ENCODE measurements at places on chromosomes 16 and 17. TPM values are rescaled to one million over a fixed set of nuclear protein-coding genes. Genes with fewer than 3 reads are reported as not detected.

DNA sequence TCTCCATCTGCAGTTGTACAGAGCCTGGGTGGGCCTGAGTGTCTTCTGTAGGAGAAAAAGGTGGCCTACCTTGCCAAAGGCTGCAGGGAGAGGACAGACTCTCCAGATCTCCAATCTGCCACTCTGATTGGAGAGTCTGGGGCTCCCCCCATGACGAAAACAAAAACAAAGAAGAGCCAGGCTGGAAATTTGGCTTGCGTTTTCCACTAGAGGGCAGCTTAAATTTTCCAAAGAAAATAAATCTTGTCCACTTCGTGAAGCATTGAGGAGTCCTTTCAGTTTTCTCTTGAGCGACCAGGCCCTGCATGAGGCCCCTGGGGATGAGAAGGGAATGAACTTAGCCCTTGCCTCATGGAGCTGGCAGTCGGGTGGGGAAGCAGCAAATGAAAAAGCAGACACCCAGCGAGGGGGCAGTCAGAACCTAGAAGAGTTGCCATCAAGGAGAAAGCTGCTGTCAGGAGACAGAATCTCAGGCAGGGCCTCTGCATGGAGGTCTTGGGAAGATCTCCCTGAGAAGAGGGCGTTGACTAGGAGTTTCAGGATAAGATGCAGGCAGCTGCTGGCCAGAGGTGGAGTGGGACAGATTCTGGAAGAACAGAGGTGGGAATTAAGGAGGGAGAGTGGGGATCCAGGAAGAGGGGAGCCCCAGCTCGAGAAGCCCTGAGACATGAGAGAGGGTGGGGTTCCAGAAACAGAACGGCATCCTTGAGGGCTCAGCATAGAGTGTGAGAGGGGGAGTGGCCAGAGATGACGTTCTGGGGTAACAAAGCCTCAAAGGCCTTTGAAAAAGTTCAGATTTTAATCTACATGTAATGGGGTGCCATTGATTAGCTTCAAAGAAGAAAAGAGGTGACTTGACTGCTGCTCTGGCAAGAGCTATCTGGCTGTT, 8.4 kb upstream of the SHCBP1 start:
- peak; percentile 38 for DNase-seq

DNA sequence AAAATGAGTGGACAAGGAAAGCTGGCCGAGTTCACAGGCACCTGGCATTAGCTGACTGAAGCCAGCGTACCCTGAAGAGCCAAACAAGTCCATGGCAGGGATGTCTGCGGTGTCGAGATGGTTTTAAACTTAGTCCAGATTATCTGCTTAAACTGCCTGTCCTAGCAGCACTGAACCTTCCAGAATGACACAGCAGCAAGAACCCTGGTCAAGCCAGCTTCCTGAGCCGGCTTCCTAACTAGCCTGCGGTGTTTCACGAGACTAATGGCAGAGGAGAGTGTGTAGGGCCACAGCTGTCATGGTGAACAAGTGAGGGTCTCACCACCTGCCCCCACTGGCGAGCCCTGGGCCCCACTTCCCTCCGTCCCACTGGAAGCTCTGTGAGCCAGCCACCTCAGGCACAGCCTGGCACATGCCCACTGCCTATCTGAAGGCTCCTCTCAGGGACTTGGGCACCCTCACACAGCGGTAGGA, 28.8 kb upstream of the MTSS2 start:
- no peak for DNase-seq

KRTAP2-3 gene
- not detected for total RNA-seq

HEXIM1 gene
- 4.9 TPM for total RNA-seq

NPTX1 gene
- 0.13 TPM for total RNA-seq

P2RX5 gene
- 0.77 TPM for total RNA-seq

PIPOX gene
- total RNA-seq = 1.2 TPM

DNA sequence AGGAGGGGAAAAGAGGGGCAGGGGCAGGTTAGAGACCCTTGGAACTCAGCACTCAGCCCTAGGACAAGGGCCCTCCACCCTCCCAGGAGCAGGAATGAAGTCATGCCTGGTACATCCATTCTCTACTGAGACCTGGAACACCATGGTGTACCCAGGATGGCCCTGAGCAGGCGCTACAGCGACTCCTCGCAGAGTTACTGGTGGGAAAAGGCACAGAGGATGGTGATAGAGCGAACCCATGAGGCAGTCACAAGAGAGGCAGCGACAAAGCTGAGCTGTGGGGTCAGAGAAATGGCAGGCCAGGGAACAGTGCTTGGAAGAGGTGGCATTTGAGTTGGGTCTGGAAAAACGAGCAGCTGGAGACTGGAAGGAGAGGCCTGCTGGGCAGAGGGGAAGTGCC, 37.5 kb downstream of the SRCIN1 start:
- no peak for DNase-seq

DNA sequence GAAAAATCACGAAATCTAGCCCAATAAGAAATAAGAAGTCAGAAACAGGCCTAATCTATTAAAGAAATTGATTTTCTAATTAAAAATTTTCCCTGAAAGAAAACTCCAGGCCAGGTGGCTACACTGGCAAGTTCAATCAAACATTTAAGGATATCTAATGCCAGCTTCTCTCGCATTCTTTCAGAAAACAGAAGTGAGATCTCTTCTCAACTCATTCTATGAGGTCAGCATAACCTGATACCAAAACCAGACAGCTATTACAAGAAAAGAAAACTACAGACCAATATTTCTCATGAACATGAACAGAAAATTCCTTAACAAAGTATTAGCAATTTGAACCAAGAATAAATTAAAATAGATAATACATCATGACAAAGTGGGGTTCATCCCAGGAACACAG, 52.4 kb downstream of the AXIN2 start:
- no peak for DNase-seq

FBXL16 gene
- under 0.01 TPM for total RNA-seq

TP53TG3B gene
- total RNA-seq = not detected

- peak; percentile 32 for DNase-seq
Measured at GRCh38 chr17:41697122-41697962, 8.7 kb downstream of the EIF1 start.

GRCh38 chr17:81050645-81051625, 16.0 kb downstream of the BAIAP2 start:
- DNase-seq = no peak

IL34 gene
- 4.9 TPM for total RNA-seq

KRTAP3-1 gene
- not detected for total RNA-seq

DPEP1 gene
- 0.13 TPM for total RNA-seq

DNA sequence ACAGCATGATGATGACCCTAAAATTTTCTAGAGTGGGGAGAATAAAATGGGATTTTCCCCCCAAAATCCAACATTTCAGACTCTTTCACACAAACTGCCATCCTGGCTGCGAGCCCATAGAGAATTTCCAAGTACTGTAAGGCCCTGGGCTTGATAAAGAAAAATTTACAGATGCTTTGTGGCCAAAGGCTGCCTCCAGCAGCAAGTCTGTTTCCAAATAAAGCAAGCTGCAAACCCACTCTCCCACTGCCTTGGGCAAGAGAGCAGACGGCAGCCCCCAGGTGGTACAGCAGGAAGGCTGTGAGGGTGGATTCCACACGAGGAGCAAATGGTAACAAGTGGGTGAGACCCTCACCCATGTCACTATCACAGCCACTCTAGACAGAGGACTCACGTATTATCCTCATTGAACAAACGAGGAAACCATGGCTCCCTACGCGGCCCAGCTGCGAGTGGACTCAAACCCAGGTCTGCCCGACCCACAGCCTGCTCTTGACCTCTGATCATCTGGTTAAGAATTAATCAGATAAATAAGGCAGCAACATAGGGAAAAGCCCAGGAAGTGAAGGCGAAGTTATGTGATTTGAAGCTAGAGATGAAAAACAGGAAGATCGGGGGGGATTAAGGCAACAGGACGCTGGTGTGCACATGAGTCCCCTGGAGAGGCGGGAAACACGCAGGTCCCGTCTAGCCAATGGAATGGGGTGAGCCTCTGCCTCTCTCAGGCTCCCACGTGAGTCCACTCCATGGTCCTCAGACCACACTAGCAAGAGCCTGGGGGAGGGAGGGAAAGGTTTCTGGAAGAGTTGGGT, 37.4 kb downstream of the AXIN2 start:
- DNase-seq = no peak

DNA sequence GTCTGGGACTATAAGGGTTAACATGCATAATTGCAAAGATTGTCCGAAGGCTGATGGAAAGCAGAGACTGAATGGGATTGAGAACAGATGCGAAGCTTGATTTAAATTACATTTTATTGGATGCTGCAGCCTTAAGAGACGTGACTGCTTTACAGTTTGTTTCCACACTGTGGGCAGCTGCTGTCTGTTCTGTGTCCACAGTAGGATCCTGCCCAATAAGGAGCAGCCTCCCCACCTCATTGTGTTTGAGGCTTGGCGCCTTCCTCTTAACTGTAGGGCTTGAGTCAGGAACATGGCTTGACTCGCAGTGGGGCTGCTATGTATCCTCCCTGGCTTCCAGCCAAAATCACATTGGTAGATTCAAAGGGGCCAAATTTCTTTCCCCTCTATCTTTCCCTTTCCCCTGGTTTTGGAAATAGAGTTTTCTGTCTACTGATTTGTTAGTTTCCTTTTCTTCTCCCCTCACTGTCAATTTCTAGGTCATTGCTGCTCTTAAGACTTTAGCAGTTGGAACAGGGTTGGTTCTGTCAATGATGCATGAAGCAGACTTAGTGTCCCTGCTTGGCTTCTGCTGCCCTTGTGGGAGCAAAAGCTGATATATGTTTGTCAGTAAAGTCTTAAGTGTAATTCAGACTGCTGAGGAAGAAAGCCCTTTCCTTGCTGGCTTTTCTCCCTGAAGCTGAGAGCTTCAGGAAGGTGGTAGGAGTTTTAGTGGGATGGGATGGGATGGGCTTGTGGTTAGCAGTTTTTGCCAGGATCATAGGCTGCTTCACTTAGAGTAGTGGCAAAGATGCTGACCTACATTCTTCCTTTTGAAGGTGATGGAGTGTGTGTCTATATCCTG, 5.0 kb upstream of the RARA start:
- peak; percentile 52 for DNase-seq

HNF1B gene
- not detected for total RNA-seq

- no peak for DNase-seq
Measured at GRCh38 chr17:292531-293382, 59.9 kb downstream of the RPH3AL start.

DNA sequence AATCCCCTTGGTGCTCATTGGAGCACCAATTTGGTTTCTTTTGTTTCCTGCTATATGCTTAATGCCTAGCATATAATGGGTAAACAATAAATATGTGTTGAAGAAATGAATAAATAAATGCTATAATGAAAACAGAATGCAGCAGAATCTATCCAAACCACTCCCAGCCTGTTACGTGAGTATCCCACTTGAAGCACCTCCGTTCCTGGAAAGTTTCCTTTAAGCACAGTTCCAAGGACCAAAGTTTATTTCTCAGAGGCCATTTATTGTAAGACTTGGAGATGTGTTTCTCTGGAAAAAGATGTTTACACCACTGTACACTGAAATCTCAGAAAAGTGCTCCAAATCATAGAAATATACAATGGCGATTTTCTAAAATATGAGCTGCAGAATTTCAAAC, 187.0 kb downstream of the SOX9 start:
- DNase-seq = no peak

HOXB4 gene
- 0.90 TPM for total RNA-seq

- DNase-seq = no peak
Measured at GRCh38 chr17:41803049-41804020, 8.4 kb downstream of the P3H4 start.

ZG16 gene
- total RNA-seq = not detected

DNA sequence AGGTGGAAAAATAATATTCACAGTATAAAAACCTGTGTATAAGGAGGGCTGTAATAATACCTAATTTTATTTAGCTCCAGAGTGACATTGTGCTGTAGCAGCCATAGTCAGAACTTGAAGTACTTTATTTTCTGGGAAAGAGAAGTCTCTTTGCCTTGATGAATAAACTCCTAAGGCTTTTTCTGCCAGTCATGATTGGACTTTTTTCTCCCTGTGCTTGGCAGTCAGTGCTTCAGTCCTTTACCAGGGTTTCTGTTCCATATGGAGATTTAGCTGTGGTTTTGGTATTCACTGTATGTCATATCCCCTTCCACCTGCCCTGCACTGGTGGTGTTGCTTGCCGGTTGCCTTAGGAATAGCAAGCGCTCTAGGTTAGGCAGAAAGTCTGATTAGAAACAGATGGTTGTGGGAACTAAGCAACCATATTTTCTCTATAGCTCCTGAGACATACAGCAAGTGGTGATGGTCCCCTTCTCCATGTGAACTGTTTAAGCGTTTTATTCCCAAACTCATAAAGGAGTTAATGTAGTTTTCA, 24.7 kb downstream of the DDX42 start:
- no peak for DNase-seq

DNA sequence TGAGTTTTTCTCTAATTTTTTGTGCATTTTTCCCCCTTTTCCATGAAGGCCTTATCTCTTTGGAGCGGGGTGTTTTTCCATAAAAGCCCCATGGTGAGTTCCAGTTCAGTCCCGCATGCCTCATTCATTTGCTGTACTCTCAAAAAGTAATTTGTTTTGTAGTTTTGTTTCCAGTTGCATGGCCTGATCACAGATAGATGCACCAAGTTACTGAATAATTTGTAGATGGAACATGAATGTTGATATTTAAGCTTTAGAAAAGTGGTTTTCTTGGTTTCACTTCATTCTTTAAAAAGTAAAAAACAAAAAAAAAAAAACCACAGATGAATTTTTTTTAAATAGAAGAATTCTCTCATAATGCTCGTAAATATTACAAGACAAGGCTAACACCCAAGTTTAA, 349.2 kb downstream of the BCAS3 start:
- DNase-seq = no peak

NPIPA2 gene
- not detected for total RNA-seq

CRYBA1 gene
- total RNA-seq = not detected

GCGR gene
- not detected for total RNA-seq

GRCh38 chr17:38361694-38362465, 10.2 kb downstream of the SOCS7 start:
- DNase-seq = no peak

PRR29 gene
- 0.51 TPM for total RNA-seq

- no peak for DNase-seq
Measured at GRCh38 chr16:65634291-65634690, 512.4 kb upstream of the CDH11 start.

DNA sequence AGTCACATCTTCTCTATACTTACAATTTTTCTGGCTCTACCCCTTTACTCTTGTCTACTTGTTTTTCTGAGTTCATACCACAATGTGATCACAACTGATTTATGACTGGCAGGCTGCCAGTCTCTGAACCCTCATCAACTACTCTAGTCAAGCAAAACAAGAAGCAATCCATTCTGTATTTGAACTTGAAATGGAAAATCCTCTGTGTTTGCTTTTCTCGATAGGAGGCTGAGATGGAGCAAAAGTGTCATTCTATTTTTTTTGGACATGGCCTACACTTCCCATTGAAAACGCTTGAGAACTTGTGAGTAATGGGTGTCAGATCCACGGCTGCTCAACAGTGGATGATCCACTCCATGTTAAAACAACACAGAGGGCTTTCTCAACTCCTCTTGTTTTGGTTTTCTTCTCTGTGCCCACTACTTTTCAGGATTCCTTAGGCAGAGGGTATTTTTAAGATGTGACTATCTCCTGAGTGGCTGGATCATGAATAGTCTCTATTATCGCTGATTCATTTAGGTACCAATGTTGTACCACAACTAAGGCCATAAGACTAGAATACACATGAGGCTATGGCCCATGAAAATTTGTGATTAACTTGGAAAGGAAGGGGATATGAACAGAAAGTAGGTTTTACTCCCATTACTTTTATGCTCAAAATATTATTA, 11.7 kb downstream of the TMEM100 start:
- DNase-seq = peak; percentile 70

Measured in dermis microvascular lymphatic vessel endothelial cell (primary cell).